ENCODE measurements at places on chromosomes 1 and 21.

GRCh38 chr1:56135069-56135863 lies 444.1 kb downstream of the PLPP3 start:
- DNase-seq = no peak

- no peak for DNase-seq
These were observed 96.1 kb downstream of the SLC35F3 start for GRCh38 chr1:234000557-234001041.

DNA sequence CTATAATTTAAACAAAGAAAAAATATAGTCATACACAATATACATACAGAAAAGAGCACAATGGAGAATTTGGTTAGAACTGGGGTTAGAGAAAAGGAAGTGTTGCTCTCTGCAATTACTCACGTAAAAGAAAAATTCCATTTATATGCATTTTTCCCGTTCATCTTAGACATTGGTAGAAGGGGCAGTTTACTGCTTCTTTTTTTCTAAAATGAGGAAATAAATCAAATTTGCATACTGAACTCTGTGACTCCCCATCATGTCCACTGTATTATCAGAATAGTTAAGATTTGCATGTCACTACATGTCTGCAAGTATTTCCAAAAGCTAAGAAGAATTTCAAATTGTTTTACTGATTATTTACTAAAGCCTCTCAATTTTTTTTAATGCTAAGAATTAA lies 44.1 kb upstream of the C1orf105 start:
- DNase-seq = no peak

- DNase-seq = no peak
These were observed 29.1 kb downstream of the STPG1 start for GRCh38 chr1:24384251-24385090.

DNA sequence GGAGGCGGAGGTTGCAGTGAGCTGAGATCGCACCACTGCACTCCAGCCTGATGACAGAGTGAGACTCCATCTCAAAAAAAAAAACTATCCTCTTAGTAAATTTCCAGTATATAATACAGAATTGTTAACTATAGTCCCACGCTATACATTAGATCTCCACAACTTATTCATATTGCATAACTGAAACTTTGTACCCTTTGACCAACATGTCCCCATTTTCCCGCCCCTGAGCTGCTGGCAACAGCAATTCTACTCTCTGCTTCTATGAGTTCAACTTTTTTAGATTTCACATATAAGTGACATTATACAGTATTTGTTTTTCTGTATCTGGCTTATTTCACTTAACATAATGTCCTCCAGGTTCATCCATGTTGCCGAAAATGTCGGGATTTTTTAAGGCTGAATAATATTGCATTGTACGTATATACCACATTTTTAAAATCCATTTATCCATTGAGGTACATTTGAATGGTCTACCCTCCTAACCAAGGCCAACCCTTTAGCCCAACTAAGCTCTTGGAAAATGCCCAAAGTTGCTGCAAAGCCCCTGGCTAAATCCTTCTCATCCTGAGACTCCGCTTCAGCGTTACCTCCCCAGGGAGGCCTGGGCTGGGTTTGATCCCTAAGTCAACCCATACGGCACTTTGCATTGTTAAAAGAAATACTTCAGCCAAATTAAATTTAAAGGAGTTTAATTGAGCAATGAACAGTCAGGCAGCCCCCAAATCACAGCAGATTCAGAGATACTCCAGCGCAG lies 34.2 kb downstream of the NEK2 start:
- no peak for DNase-seq

DNA sequence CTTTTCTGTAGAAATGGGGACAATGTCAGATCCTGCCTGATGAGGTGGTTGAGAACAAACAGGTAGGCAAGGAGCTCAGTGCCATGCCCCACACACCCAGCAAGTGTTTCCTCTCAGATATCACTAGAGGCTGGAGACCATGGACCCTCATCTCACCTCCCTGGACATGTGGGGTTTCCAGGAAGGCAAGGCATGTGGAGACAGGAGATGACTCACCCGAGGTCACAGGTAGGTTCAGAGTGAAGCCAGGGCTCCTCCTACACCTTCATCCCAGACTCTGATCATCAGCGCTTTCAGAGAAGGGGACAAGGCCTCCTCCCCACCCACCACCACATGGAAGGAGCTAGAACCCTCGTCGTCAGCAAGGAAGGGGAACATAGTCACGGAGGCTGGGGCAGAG lies 69.2 kb downstream of the MATN1 start:
- DNase-seq = no peak

DNA sequence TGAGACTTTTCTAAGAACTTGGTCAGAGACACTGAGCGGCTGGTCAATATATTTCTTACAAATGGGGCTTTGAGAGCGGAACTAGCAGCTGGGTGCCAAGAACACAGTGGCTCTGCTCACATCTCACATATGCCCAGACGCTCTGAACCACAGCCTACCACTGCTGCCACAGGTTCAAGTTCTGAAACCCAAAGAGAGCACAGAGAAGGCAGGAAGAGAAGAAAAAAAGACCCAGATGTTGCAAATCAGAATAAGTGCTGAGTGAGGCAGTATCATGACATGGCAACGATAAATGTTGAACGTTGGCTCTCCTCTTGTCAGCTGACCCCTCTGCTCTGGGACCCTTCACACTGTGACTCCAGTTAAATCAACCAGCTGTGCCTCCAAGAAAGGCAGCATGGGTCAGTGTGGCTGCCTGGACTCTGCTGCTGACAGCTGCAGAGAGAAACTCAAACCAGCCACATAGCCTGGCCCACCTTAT lies 26.4 kb downstream of the HIVEP3 start:
- DNase-seq = no peak

DNA sequence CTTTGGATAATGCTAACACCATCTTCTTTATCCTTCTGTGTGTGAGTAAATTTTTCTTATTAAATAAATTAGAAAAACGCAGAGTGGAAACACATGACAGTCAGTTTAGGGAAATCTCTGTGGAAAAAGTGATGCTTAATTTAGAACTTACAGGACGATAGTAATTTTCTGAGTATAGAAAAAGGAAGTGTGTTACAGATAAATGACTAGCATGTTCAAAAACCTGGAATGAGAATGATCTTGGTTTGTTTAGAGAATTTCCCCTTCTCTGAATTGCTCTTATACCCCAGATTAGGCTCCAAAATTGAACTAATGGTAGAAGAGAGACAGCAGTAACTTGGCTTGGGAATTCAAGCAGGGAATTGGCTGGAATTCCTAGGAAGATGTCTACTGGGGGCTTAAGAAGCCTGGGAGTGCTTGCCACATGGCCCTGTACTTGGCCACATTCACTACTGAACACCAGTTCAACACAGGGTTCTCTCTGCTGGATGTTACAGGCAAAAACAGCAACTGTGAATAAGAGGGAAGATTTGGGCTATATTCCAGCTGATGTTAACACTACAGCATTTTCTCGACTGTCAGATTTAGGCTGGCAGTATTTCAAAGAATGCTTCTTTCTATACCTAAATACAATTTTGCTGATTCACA lies 1004.2 kb downstream of the TTLL7 start:
- DNase-seq = no peak

GRCh38 chr1:112981426-112981825 lies 25.4 kb upstream of the SLC16A1 start:
- no peak for DNase-seq

DNA sequence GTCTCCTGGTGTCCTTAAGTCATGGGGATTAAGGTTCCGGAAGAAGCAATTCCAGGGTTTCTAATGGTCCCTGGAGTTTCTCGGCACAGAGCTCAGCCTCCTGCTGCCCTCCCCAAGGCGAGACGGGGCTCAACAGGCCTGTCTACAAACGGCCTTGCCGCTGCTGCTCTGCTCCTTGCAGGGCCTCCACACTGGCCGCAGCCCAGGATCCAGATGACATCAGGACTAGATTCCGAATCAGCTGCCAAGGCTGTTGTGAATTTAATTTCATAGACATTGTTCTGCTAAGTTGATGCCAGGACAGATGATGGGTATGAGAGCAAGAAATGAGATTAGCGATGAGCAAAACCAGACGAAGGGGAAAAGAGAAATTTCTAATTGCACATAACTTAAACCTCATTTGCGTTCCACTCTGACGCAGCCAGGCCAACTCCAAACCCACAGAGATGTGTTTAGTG lies 103.6 kb upstream of the BACE2 start:
- DNase-seq = no peak

GRCh38 chr21:45418301-45419071 lies 13.5 kb downstream of the COL18A1 start:
- no peak for DNase-seq

DNA sequence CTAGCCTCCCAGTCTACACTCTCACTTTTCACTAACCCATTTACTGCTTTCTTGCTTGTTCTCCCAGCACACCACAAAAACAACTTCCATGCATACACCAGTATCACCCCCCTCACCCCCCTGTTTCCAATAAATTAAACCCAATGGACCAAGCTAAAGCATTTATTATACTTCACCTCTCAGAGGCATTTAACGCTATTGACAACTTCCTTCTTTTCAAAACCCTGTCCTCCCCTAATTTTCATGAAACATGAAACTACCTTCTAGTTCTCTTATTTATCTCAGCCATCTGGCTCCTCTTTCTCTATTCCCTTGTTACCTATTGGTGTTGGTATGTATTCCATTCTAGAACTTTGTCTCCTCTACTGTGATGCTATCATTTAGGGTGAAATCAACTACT lies 32.3 kb downstream of the PTPRC start:
- no peak for DNase-seq

GRCh38 chr1:248631354-248632008 lies 3.4 kb downstream of the OR2T11 start:
- no peak for DNase-seq

DNA sequence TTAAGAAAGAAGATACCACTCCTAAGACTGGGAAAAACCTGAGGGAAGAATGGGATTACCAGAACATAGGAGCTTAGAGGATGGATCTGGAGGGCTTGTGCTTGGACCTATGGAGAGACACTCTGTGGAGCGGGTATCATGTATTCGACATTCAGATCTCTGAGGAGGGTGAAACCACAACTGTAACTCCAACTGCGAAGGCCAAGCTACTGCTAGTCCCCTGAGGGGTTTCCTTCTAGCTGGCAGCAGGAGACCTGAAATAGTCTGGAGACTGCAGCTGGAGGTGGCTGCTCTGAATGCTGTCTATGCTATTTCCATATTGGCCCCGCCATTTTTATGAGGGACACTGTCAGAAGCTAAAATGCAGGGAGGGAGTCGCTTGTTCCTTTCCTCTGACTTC lies 462.3 kb downstream of the PTPRC start:
- DNase-seq = no peak

GRCh38 chr1:74356493-74356892 lies 121.3 kb downstream of the TNNI3K start:
- no peak for DNase-seq

DNA sequence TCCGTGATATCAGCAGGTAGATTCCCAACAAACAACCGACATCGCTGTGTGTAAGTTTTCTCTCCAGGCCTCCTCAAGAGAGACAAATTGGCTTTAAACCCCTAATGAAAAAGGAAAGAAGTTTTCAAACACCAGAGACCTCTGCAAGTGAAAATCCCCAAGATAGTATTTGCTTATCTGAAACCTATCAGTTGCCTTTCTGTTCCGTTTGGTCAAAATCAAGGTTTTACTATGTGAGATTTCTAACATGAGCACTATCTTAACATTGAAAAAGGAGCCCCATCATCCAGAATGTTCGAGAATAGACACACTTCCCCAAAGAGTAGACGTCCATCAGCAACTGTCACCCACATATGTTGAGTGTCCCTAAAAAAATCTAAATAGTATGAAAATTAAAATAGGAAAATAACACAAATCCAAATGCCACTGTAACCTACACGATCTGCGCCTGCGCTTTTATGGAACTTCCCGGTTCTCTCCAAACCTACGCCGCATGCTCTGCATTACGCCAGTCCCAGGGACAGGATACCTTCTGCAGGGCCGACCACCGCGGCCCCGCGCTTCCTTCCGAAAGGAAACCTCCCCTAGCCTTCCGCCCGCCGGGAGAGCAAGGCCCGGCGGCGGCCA lies 1.4 kb downstream of the SFPQ start:
- DNase-seq = no peak

- no peak for DNase-seq
These were observed 15.3 kb downstream of the TMEM201 start for GRCh38 chr1:9603766-9604753.

- no peak for DNase-seq
These were observed 14.7 kb downstream of the TFF2 start for GRCh38 chr21:42336054-42336453.

DNA sequence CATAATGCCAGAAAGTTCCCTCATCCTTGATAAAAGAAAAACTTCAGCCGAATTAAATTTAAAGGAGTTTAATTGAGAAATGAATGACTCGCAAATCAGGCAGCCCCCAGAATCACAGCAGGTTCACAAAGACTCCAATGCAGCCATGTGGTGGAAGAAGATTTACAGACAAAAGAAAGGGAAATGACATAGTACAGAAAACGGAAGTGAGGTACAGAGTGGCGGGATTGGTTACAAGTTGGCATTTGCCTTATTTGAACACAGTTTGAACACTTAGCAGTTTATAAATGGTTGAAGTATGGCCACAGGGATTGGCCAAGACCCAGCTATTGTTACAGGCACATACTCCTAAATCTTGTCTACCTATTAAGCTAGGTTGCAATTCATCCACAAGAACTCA lies 46.6 kb downstream of the HIVEP3 start:
- DNase-seq = no peak

GRCh38 chr1:158180741-158181576 lies at the start of gene CD1D:
Gene CD1D, plus strand, starts transcription at chr1:158180895. Its CDS starts 207 bp downstream, at chr1:158181102.
- peak; percentile 18 for DNase-seq

GRCh38 chr1:193543259-193543658 lies 356.8 kb upstream of the B3GALT2 start:
- DNase-seq = no peak

DNA sequence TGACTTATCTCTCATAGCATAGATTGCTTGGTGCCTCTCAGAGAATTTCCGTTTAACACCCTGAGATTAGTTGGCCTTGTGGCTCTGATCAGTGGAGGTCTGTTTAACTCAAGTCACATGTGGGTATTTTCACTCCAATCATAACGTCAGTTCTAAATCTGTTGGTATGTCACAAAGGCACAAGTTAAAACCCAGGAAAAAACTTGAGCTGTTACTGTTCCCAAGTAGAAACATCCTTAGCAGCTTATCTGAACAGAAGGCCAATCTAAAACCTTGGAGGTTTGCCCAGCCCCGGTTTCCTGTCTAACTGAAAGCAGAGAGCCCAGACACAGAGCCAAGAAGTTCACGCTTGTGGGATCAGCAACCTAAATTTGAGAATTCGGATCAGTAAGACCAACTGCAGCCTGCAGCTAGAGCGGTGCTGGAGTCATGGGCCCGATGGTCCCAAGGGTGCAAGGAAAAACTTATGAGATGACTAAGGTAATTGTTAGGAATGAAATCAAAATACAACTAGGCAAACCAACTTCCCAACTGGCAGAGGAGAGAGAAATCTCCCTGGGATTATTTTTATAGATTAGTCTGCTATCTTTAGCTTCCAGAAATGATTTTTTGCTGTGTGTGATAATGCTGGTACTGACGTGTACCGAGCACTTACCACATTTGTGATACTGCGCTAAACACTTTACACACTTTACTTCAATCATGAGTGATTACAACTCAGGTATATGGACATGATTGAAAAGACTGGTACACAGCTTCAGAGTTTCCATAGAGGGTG lies 90.2 kb upstream of the C1orf21 start:
- no peak for DNase-seq

- no peak for DNase-seq
These were observed 121.6 kb downstream of the RGS7 start for GRCh38 chr1:241235256-241235897.
